ENCODE measurements at places on chromosomes 16 and 17.
A peak's percentile ranks its signal among the peaks of the same experiment; 100 is the strongest.

DNA sequence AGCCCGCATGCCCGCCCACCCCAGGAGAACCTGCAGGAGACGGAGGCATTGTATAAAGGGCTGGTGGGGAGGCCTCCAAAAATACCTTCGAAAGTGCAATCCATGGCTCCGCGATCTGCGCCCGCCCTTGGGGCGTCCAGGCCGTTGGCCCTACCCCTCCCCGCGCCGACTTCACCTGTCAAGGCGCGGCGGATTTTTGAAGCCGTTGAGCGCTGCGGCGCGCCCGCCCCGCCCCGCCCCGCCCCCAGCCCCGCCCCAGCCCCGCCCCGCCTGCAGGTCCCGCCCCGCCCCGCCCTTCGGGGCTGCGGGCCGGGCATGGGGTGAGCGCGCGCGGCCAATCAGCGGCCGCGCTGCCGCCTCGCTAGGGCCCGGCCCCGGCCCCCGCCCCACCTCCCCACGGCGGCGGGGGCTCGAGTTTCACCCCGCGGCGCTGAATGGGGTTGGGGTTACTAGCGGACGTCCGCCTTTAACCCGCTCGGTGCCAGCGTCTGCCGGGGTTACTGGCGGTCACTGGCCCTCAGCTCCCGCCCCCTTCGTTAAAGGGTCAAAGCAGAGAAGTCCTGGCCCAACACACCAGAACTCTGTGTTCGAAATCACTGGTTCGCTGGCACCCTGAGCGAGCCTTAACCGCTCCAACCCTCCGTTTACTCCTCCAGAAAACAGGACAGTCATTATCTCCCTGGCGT, 13.2 kb downstream of the SREBF1 start:
- DNase-seq = peak; percentile 66

DNA sequence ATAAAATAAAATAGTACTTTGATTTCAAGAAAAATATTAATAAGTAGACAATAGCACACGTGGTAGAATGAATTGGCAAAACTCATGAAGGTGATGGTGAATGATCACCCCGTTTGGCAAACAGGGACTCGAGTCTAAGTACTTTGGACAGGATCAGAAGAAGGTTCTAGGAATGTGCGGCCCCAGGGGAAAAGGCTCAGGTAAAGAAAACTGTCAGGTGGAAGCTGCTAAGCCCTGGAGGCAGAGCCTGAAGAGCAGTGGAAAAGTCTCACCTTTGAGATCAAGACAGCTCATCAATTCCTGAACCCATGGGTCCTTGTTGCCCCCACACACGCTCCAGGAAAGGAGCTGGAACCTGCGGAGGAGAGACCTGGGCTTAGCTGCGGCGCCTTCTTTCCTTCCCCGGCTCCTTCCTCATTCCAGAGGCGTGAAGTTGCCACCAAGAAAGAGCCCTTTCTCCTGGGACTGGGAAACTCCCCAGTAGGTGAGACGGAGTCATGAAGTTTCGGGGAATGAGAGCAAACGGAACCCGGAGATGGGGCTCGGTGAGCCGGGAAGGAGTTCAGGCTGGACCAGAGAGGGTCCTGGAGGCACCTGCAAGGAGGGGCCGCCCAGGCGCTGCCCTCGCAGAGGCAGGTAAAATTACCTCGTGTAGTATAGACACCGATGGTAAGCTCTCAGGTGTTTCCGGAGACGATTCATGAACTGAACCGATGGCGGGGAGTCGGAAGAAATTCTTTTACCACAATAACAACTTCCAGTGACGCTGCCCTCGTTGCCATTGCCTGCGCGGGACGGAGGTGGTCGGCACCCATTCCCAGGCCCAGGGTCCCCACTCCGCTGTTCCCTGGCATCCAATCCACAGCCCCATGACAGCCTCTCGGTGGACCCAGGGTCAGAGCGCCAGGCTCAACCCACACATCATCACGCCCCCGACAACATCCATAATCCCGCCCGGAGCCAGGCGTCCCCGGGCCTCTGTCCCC, 1.2 kb upstream of the ZMYND15 start:
- no peak for DNase-seq

DNA sequence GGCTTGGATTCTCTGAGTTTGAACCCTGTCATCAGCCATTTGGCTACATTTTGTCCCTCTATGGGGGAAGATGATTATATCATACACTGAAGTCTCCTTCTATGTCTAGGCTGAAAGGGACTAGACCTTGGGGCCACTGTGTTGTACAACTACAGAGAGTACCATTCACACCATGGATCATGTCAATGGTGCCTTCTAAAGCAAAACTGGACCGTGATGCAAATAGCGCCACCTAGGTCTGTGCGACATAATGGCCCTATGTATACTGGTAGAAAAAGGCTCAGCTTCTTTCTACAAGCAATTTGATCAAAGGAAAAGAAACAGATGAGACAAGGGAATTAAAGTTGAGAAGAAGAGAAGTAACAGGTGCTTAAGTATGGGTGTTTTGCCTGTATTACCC, 100.7 kb downstream of the LYRM1 start:
- no peak for DNase-seq

GRCh38 chr17:78896091-78896833, 6.7 kb downstream of the CEP295NL start:
- no peak for DNase-seq

DNA sequence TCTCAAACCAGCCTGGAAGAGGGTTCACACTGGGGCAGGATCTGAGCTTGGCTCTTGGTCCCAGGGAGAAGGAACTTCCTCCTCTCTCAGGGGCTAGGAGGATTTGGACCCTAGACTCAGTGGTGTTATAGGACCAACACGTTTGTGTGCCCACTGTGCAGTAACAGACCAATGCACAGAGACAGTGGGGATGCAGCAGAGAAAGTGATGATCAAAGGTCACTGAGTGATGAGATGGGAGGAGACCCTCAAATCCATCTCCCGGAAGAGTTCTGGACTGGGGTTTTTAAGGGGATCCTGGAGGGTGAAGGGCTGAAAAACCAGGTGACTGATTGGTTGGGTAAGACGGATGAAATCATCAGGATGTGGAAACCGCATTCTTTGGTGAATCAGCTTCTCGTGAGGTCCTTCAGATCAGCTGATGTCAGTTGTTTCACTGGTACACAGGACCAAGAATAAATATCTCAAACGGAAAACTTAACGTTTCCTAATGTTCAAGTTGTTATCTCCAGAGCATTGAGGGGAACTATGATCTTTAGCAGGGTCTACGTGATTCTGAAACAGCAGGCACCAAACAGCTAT, 3.3 kb upstream of the VAC14 start:
- no peak for DNase-seq

GRCh38 chr16:48291303-48291702, 44.0 kb upstream of the ABCC11 start:
- DNase-seq = no peak

DNA sequence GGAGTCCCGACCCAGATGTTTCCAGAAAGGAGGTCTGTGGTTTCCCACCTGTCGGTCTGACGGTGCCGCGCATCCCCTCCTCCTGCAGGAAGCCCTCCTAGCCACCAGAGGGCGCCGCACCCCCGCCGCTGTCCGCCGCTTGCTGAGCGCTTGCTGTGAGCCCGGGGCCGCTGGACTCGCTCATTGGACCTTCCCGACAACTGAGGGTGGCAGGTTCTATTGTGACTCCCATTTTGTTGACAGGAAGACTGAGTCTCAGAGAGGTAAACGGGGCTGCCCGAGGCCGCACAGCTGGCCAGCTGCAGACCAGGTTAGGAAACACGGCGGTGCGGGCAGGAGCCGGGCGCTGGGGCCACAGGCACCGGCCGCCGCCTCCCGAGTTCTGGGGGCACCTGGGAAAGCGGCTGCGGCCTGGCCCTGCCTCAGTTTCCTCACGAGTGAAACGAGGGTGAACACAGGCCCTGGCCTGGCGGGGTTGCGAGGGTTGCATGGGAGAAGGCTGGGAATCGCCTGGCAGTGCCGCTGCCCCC, 191.1 kb upstream of the CIBAR2 start:
- peak; percentile 10 for DNase-seq

DNA sequence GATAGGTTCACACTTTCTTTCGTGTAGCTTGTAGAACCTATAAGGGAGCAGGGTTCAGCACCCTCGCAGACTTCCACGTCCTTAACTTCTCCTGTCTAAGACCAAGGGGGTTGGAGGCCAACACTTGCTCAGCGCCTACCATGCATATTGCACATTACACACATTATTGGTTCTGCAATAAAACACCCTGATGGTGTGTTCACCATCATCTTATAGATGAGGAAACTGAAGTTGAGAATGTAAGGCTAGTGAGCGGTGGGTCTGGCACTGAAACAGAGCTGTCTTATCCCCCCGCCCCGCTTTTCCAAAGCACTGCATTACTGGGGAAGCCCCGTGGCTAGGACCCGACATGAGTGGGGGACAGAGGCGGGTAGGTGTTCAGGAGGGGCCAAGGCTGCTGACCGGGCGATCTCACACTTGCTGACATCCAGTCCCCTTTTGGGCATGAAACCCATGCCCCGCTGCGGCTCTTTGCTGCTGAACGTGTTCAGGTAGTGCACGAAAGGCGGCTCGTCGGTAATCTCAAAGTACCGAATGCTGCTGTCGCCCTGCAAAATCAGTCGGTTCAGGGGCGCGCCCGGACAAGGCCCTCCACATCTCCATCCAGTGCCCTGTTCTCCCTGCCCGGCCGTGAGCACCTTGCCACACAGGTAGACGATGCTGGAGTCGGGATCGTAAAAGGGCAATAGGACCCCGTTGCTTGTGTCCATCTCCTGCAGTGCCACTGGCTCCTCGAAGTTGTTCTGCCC, 6.2 kb downstream of the CORO6 start:
- no peak for DNase-seq

- DNase-seq = no peak
These were observed 878 bp upstream of the TRIM25 start for GRCh38 chr17:56914581-56915273.

- no peak for DNase-seq
These were observed 16.1 kb downstream of the PLK1 start for GRCh38 chr16:23694644-23695373.

DNA sequence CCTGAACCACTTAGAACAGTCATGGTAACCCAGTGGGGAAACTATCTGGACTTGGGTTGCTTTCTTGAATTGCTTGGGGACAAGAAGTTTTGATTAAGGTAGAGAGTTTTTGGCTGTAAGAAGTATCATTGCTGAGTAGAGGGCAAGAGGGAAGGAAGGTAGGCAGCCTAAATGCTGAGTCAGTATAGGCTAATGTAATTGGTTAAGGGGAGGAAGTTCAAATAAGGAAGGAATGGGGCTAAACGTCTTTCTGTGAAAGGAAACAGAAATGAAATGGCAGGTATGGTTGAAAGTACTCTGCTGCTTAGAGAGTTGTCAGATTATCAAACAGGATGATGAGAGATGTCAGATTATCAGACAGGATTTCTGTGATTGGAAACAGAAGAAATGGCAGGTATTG, 20.3 kb downstream of the KPNB1 start:
- no peak for DNase-seq

- no peak for DNase-seq
These were observed 9.3 kb upstream of the MYOCD start for GRCh38 chr17:12656354-12656753.

GRCh38 chr17:15092762-15093161, 172.4 kb downstream of the PMP22 start:
- DNase-seq = no peak

Measured in T-helper 22 cell (primary cell).